Bronchus fibroblast of lung (primary cell): ENCODE measurements at places on chromosomes 12 and 14. TPM values are rescaled to one million over a fixed set of nuclear protein-coding genes. Genes with fewer than 3 reads are reported as not detected.

Gene KLHL33
- total RNA-seq = 0.30 and 0.50 TPM in 2 replicates

Gene TTLL5
- 17.1 and 18.5 TPM in 2 replicates for total RNA-seq

Gene PPP2R5E
- 9.8 and 12.8 TPM in 2 replicates for total RNA-seq

Gene CCDC184
- 0.34 and 0.45 TPM in 2 replicates for total RNA-seq

Gene TAS2R31
- total RNA-seq = 0.15 and 0.17 TPM in 2 replicates

Gene MIPOL1
- 5.6 and 7.6 TPM in 2 replicates for total RNA-seq

Gene PSME2
- 70.1 and 79.7 TPM in 2 replicates for total RNA-seq
